HFFc6 (cell line): ENCODE measurements at places on chromosomes 1 and 21.

GRCh38 chr1:17516303-17517214 lies 22.9 kb upstream of the ARHGEF10L start:
- no peak for DNase-seq

DNA sequence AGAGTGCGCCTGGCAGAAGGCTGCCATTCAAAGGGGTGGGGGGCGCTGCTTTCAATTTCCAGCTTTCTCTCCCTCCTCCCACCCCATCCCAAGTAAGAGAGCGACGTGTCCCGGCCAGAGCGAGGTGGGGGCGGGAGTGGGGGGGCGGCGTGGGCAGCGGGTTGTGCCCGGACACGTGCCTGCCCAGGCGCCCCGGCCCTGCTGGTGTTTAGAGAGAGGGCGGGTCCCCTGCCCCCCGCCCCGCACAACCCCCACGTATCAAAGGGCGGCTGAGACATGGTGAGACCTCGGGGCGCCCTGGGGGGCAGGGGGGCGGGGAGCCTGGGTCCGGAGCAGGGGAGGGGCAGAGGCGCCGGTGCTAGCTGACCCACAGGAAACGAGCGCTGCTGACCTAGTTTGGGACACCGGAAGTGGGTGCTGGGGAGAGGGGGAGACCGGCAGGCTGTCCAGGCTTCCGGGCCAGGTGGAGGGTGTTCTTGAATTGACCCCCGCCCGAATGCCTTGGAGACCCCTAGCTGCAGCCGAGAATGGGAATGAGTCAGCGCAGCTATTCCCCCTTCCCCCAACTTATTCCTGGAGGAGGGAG lies 1.3 kb downstream of the ZBTB7B start:
- peak; percentile 33 for DNase-seq

DNA sequence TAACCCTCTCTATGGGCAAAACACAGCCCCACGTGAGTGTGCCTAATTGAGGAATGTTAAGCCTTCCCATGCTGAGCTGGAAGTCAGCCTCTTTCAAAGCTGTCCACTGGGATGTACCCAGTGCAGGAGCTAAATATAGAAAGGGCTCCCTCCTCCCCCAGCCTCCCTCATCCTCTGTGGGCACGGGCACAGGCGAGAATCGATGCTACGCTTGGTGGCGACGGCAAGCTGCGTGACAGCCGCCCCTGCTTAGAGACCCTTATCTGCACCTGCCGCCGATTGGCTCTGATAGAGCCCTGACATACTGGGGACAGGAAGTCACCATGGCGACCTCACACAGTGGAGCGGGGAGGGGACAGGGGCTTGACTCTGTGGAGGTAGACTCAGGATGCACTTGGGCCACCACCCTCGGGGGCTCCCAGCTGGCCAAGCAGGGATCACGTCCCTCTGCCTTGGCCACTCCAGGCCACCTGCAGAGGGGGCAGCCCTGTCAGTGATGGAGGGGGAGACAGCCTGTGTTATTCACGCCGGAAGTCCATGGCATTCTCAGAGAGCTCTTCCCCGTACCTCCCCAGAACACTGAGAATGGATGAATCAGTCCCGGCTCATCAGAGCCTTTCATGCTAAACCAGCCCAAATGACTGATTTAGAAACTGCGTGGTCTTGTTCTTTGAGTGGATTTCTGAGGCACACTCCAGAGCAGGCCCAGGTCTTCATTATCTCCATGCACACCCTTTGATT lies 84.8 kb downstream of the KCND3 start:
- DNase-seq = no peak

GRCh38 chr1:116062201-116062600 lies 49.0 kb upstream of the MAB21L3 start:
- DNase-seq = no peak

DNA sequence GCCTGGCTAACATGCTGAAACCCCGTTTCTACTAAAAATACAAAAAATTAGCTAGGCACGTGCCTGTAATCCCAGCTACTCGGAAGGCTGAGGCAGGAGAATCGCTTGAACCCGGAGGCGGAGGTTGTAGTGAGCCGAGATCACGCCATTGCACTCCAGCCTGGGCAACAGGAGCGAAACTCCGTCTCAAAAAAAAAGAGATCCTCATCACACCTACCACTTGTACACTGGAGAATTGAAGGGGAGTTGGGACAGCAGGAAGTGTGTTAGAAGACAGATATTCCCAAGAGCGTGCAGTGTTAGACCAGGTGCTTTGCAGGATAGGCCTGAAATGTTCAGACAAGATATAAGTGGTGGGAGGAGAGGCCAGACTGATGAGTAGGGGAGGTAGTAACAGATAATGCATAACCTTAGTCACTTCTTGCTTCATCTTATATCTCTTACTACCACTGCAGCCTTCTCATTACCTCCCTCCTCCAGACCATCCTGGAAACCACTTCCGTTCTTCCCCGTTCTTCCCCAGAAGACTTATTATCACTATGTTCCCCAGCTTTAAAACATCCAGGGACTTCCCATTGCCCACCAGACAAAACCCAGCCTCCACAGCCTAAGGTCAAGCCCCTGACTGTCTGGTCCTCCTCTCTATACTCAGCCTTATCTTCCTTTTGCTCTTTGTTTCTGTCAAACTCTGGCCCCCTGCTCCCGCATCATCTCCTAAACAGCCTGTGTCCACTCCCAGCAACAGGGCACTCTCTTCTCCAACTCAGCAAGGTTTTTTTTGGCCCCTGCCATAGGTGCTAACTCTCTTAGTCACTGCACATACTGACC lies 21.3 kb downstream of the FAM20B start:
- no peak for DNase-seq

DNA sequence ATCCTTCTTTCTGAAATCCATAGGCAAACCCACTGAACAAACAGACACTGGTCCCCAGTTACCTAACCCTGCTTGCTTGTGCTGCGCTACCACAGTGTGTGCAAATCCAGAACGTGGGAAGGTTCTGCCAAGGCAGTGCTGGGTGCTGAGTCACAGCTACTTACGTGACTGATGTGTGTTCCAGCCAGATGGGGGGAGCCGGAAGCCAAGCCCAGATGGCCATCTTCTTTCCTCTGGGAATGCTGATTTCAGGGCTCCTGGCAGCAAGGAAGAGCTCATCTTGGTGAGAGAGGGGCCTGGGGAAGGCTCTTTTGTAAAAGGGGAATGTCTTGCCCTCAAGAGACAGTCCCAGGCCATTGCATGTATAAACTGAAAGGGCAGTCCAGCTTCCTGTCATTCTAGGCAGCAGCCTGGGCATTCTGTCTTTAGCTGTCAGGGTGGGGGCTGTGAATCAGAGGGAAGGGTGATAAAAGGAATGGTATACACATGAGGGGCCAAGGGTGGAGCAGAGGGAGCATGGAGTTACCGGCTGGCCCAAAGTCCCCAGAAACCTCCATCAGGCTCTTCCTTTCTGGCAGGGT lies 54.1 kb downstream of the CD46 start:
- DNase-seq = peak; percentile 94

DNA sequence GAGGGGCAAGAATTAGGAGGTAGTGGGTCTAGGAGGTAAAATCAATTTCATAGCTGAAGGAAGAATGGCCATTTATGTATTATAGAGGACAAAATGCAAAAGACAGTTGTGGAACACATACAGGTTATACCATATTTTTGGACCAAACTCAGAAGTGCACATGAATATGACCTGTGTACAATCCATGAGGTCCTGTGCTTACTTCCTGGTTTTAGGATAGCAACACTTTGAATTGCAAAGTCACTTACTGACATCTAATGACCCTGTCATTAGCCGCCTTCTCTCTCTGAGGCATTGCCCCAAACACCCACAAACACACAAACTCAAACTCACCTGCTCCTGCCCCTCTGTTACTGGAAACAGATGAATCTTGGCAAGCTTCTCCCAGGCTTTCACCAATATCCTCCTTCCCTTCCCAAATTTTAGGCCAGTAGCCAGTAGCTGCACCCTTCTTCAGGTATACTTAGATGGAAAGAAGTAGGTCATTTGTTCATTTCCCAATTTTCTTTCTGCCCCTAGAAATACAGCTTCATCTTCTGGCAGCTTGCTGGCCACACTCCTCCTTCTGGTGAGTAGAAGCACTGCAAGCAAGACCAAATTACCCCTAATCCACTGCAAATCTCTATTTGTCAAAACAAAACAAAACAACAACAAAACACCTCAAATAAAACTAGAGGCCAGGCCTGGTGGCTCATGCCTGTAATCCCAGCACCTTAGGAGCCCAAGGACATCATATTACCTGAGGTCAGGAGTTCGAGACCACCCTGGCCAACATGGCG lies 13.7 kb upstream of the RPL5 start:
- peak; percentile 50 for DNase-seq

DNA sequence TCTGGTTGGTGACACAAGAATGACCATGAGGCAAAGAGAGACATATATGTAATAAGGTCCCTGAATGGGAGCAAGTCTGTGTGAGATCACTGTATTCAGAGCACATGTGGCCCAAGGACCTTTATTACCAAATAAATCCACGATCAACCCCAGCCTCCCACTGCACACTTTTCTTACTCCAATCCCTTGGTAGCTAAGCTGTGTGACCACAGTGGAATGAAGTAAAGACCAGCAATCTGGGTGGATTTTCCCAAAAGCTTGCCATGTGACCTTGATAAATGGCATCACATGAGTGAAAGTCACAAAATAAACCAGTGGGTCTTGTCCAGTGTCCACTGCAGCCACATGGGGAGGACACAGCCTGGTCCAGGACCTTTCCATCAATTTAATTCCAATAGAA lies 36.7 kb upstream of the TLR5 start:
- no peak for DNase-seq

GRCh38 chr1:31785020-31785946 lies 21.1 kb upstream of the ADGRB2 start:
- DNase-seq = no peak

GRCh38 chr1:90387805-90388204 lies 329.3 kb downstream of the BARHL2 start:
- no peak for DNase-seq

DNA sequence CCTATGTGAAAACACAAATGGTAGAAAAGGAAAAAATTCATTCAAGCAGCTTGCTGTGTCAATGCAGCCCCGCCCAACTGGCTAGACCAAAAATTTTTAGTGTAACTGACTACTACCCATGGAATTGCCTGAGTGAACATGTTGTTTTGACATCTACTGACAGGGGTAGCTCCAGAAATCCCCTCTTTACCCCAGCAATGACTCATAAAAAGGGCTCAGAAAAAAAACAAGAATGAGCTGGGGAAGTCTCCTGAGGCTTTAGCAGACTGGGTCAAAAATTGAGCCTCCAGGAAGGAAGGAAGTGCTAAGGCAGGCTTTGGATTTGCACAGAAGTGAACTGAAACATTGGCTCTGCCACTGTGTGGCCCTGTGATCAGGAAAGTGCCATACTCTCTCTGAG lies 24.4 kb upstream of the FGGY start:
- no peak for DNase-seq

DNA sequence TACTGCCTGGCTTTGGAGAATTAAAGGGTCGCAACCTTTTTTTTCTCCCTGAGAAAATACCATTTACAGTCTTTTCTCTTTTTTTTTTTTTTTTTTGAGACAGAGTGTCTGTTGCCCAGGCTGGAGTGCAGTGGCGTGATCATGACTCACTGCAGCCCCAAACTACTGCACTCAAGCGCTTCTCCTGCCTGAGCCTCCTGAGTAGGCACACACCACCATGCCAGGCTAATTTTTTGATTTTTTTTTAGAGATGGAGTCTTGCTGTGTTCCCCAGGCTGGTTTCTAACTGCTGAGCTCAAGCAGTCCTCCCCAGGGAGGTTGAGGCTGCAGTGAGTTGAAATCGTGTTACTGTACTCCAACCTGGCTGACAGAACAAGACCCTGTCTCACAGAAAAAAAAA lies 24.6 kb downstream of the UBE4B start:
- DNase-seq = peak; percentile 43

GRCh38 chr1:242788771-242789170 lies 264.3 kb upstream of the PLD5 start:
- no peak for DNase-seq

- DNase-seq = no peak
Measured at GRCh38 chr1:88787023-88787903, 103.2 kb downstream of the PKN2 start.

- no peak for DNase-seq
Measured at GRCh38 chr1:205849619-205850355, at the start of gene PM20D1. Gene PM20D1 (minus strand): TSS chr1:205850132. CDS start chr1:205850072, 60 bp downstream.

DNA sequence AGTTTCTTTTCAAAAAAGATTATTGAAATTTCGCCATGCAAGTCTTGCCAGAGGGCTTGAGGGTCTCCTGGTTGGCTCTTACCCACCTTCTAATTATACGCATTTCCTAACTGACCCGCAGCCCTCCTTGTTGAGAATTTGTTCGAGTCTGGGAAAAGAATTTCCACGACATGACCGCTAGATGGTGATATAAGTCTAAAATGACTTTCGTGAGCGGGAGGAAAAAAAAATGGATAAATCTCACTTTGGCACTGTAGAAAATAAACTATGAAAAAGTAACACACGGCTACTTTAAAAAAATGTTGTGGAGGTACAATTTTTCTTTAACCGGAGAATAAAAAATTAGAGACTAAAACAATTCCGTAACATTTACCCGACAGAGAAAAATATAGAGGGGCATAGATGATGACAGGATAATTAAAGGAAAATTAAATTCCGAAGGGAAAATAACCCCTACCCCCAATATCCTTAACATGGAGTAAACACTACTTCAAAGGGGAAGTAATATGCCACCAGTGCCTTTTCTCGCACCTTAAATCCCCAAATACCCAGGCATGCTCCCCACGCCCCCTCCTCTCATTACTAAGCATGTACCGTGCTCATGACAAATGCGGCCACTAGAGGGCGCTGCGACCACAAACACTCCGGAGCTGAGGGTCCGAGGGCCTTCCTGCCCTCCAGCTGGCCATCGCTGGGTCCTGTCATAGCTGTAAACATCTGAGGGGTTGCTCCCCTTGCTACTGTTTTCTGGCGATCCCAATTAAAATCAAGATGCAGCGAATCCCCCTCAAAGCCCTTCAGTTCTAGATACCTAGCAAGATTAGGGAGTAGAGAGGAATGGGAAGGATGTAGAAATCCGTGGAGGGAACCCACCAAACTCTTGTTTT lies 266.9 kb downstream of the ASTN1 start:
- peak; percentile 51 for DNase-seq

DNA sequence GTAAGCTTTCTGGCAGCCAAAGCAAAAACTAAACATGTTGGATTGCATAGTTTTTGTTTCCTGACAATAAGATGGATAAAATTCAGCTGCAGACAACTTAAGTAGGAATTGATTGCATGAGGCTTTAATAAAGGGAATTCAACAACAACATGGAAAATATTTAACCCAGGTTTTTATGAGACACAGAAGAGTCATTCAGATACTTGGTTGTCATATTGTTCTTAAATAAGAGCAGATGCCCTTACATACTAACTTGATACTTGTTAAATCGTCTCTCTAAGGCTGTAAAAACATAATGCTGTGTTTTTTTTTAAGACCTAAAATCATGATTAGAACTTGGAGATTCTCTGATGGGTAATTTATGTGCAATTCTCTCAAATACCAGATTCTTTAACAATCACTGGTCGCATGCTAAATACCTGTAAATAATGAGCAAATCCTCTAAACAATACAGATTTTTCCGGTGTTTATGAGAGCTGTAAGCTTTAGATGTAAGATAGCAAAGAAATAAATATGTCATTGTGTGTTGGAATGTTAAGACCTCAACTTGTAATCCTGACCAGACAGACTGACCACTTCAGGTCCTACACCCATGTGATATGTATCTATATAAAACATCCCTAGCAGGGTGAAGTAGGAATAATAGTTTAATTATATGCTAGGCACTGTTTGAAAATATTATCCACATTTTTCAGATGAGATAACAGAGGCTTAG lies 37.8 kb upstream of the CD34 start:
- DNase-seq = no peak

GRCh38 chr1:216814576-216815259 lies 91.5 kb upstream of the ESRRG start:
- DNase-seq = no peak
